ENCODE measurements at places on chromosomes 1 and 21.

- DNase-seq: no peak
Observed at GRCh38 chr1:163875200-163875926, 553.6 kb downstream of the NUF2 start.

DNA sequence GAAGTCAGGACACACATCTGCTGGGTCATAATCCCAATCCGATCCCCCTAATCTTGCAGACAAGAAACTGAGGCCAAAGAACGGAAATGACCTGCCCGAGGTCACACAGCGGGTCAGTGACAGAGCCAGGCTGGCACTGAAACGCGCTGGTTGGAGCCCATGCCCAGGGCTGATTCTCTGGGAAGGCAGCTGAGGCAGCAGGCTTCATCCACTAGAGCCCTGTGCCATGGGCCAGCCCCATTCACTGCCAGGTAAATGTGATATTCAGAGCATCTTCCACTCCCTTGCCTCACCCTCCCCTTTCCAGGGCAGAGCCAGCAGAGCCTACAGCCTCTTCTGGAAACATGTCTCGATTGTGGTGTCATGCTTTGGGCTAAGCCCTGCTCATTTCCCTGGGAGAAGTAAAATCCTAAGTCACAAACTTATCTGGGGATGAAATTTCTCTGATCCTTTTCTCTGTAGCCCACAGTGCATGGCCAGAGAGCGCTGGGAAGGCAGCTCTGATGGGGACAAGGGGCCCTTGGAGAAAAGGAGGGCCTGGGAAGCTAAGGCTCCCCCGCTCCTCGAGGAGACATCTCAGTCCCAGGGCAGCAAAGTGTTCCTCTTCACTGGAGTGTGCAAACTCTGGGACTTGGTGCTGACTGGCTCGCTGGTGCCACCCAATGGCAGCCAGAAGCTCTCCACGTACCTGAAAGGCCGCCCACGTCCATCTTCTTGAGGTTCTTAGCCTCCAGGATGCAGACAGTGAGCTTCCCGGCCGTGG, 110.4 kb downstream of the SYT2 start:
- peak; percentile 26 for DNase-seq

GRCh38 chr1:247054992-247055415, 23.6 kb downstream of the ZNF670 start:
- no peak for DNase-seq

DNA sequence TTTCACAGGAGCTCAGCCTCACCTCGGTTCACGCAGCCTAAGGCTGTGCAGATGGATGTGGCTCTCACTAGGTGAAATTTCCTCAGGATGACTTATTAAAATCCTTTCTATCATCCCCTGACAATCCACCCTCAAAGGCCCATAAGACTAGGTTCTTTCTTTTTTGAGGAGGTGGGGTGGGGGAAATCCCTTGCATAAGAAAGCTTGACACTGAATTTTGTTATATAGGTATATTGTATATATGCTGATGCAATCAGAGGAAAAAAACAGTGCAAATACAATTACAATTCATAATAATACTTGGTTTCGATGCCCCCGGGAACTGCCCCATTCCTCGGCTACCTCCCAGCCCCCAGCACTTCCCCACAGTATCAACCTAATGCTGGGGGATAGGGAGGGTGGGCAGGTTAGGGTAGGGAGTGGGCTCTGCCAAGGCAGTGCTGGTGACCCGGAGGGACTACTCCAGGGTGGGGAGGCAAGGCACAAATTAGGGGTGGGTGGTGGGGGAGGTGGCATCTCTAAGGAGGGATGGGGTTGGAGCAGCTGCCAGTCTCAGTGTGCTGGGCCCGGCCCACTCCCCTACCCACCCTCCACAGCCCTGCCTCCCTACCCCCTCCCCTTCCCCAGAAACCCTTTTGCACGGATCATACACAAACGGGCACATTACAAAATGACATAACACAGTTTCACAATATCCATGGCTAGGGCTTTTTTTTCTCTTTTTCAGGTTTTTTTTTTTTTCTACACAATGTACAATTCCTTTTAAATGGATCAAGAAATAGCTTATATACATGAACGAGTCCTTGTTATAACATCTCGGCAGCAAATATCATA, 30.9 kb downstream of the SLC27A3 start:
- no peak for DNase-seq

DNA sequence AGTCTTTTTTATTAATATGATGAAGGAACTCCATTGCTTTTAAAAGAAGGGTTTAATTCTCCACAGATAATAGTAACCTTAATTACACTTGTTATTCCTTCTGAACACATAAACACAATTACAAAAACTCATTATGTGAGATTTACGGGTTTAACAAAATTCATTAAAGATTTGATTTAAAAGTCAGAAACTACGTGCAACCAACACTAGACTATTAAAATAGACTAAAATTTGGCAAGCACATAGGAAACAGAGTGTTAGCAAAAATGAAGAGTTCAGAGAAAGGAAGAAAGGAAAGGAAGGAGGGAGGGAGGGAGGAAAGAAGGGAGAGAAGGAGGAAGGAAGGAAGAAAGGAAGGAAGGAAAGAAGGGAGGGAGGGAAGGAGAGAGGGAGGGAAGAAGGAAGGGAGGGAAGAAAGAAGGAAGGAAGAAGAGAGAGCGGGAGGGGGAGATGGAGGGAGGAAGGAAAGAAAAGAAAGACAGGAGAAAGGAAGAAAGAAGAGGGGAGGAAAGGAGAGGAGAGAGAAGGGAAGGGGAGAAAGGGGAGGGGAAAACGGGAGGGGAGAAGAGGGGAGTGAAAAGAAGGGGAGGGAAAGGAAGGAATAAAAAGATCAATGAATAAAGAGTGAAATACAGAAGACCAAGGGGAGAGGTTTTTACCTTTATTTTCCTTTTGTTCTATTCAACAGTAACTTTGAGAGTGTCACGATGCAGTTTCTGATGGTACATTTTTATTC, 123.4 kb upstream of the LYPLAL1 start:
- no peak for DNase-seq

- DNase-seq: no peak
Observed at GRCh38 chr1:18908911-18909771, 6.8 kb upstream of the ALDH4A1 start.

- DNase-seq: peak; percentile 61
Observed at GRCh38 chr1:44030605-44031251, 534 bp downstream of the SLC6A9 start.

DNA sequence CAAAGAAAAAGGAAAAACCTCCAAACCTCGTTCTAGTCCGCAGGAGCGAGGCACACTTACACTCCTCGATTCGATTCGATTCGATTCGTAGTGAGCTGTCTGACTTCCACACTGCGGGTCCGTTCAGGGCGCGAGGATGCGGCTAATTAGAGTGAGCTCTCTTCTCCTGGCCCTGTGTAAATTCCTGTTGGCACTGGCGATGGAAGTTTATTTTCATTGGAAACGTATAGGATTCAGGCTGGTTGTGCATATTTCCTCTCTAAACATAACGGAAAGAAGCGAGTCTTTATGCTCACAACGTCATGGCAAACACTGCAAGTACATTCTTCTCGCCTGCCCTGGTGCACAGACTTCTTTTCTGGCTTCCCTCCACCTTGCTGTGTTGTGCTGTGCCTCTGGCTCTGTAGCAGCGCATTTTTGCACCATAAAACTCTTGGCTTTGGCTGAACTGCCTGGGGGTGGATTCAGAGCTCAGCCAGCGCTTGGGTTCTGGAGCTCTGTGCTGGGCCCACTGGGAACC, 2.7 kb downstream of the HUNK start:
- no peak for DNase-seq

GRCh38 chr1:24803220-24803619, 58.0 kb downstream of the CLIC4 start:
- no peak for DNase-seq

- no peak for DNase-seq
Observed at GRCh38 chr1:183810121-183810520, 5.2 kb downstream of the RGL1 start.

GRCh38 chr1:150544204-150544603, 5.0 kb upstream of the ADAMTSL4 start:
- no peak for DNase-seq

DNA sequence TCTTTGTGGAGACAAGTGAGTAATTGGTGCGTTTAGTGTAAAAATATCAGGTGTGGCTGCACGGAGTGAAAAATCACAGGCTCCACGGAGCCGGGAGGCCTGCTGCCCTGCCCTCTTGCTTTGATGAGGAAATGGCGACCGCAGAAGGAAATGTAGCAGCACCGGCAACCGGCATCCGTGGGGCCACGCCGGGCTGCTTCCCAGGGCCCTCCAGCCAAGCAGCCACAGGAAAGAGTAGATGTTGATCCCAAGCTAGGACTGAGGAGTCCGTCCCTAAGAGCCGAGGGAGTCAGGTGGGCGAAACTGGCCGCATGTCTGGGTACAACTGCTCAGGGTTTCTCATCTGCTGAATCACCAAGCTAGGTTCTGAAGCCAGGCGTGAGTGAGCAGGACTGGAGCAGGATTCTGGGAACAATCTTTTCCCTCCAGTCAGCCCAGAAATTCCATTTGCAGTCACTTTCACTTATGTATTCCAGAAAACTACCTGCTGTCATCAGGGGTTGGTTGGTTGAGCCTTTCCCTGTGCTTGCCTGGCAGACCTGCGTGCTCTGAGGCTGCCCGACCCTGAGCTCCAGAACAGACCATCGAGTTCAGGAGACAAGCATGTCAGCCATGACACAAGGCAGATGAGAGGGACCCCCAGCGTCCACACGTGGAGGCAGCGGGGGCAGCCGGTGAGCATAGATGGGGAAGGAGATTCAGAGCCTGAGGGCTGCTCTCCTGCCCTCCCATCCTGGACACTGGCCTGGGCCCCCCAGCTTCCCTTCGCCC, 5.8 kb upstream of the ITGB2 start:
- DNase-seq: peak; percentile 63

- DNase-seq: no peak
Observed at GRCh38 chr1:111803951-111804350, 48.2 kb downstream of the DDX20 start.

GRCh38 chr1:28323720-28324119, 5.1 kb upstream of the MED18 start:
- DNase-seq: no peak

- no peak for DNase-seq
Observed at GRCh38 chr1:44315521-44315920, 39.5 kb downstream of the ERI3 start.

GRCh38 chr1:151661751-151662150, 49.9 kb downstream of the SNX27 start:
- no peak for DNase-seq

GRCh38 chr1:29356663-29357062, 120.3 kb downstream of the PTPRU start:
- no peak for DNase-seq

GRCh38 chr21:27519361-27519760, 552.5 kb upstream of the ADAMTS5 start:
- no peak for DNase-seq

- DNase-seq: no peak
Observed at GRCh38 chr21:33901412-33902288, 14.0 kb downstream of the ATP5PO start.

DNA sequence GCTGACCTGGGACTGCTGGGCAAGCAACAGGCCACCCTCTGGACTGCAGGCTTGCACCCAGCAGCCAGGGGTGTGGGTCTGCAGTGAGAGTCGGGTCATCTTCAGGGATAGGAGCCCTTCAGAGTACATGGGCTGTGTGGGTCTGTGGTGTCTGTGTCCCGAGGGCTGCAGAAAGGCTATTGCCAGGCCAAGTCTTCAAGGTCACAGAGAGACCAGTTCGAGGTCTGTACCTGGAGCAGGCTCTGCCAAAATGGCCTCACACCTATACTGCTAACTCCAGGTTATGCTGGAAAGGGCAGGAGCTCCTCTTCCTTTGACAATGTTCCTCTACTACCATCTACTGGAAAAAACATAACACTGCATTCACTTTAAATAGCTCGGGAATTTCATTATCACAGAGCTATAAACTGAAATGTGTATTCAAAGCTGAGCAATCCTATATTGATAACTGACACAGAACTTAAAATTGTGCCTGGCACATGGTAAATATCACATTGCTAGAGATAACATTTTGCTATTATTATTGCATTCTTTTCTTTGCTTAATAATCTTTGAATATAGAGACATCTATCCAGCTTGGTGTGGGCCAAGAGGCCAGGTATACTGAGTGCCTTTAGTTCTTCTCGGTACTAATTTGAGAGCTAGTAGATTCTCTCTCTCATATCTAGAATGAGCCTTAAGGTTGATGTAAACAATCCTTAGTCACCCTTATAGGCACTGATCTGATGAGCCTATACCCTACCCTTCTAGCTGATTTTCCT, 6.9 kb upstream of the DNAH14 start:
- DNase-seq: peak; percentile 11

- no peak for DNase-seq
Observed at GRCh38 chr21:17848228-17848627, 29.1 kb upstream of the C21orf91 start.

DNA sequence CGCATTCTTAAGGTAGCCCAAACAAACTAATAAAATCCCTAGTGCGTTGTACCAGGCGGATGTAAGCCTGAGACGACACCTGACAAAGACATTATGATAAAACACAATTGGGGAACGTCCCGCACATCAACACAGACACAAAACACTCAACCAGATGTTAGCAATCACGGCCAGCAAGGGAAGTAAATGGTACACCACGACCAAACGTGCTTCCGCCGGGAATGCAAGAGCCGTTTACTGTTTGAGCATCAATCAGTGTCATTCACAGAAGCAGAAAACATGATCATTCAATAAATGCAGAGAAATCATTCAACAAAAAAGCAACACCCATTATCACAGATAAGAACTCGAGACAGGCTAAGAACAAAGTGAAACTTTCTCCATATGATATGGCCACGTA, 49.4 kb upstream of the COL18A1 start:
- DNase-seq: no peak

DNA sequence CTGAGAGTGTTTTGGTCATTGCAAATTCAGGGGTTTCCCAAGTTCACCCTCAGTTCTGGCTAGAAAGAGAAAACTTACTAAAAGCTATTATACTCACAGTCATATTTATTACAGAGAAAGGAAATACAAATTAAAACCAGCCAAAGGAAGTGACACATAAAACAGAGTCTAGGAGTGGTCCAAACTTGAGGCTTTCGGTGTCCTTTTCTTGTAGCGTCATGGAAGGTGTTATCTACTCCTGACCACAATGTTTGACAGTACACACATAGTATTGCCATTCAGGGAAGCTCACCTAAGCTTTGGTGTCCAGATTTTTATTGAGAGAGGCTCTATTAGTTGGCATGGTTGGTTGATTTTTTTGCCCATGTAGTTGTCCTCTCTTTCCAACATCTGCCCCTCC, 59.0 kb downstream of the SLC35A3 start:
- DNase-seq: peak; percentile 60

- DNase-seq: no peak
Observed at GRCh38 chr1:107153014-107153413, 12.2 kb downstream of the NTNG1 start.

DNA sequence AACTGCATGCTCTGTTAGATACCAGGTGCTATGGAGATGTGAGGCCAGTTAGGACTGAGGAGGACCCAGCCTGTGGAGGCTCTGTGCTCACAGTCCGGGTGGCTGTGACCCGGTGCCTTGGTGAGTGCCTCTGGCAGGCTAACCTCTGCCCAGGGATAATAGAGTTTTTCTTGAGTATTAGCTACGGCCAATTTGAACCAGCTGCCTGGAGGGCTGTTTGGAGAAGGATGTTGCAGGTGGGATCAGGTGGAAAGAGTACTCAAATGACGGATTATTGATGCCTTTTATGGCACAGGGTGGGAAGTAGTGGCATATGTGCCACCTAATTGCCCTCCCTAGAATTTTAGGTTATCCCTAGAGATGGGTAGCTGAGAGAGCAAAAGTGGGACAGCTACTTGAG, 182.7 kb downstream of the GRIK3 start:
- DNase-seq: no peak

GRCh38 chr1:115712911-115713609, 55.5 kb downstream of the CASQ2 start:
- DNase-seq: no peak
